Thoracic aorta (tissue), 2 donors: ENCODE measurements at places on chromosomes 12 and 14. TPM values are rescaled to one million over a fixed set of nuclear protein-coding genes. Genes with fewer than 3 reads are reported as not detected.
A peak's percentile ranks its signal among the peaks of the same experiment; 100 is the strongest.

DNA sequence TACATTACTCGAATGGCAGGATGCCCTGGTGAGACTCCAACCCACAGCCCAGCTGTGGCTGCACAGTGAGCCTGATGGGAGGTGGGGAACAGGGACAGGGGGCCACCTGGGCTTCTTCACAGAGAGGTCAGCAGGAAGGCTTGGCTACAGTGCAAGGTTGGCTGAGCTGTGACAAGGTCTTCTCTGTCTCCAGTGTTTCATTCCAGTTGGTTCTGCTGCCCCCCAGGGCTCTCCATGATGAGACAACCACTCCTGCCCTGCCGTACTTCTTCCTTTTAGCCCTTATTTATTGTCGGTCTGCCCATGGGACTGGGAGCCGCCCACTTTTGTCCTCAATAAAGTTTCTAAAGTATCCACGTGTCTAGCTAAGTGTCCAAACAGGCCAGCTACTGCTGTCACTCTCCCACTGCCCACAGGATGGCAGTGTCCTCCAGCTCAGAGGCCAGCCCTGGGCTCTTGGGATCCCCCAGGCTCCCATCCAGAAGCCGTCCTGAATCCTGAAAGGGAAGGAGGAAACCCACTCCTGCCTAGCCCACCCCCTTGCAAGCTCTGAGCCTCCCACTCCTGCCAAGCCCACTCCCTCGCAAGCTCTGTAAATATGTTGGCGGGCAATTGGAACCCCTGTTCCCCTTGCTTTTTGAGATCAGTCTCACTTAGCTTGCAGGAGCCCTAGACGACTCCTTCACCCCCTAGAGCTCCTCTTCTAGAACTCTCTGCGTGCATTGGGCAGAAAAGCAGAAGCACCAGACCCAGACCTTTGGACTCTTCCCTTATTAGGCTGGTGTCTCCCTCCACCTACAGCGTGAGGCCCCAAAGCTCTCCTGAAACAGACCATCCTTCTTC, 5.4 kb downstream of the C1QL4 start:
- peaks cover under 1% of the 10 kb centered on the region for H3K4me1 ChIP-seq
- H3K4me3 ChIP-seq = no peak overlapping the region
- H3K27me3 ChIP-seq = peaks cover 6% of the 10 kb centered on the region
- no peak for DNase-seq
- no peak overlapping the region for H3K27ac ChIP-seq

DNA sequence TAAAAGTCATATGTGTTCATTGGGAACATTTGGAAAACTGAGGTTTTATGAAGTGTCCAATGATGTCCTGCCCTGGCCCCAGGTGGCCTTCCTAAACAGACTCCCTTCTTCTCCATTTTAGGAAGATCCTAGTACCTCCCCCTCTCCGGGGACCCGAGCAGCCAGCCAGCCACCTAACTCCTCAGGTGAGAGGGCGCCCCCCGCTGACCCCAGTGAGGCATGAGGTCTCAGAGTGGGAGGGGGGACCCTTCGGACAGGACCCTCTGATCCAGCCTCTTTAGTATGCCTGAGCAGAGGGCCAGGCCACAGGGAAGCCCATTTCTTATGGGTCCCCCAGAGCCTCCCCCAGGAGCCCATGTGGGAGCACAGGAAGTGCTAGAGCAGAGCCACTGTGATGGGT, 23.7 kb downstream of the DEGS2 start:
- H3K36me3 ChIP-seq = peaks cover 11% of the 10 kb centered on the region
- no peak overlapping the region for H3K4me3 ChIP-seq
- DNase-seq = no peak
- no peak overlapping the region for H3K27ac ChIP-seq
- no peaks in the 10 kb centered on the region for H3K4me1 ChIP-seq

- H3K27me3 ChIP-seq = no peaks in the 10 kb centered on the region
- H3K36me3 ChIP-seq = no peaks in the 10 kb centered on the region
- H3K4me3 ChIP-seq = peak overlapping the region; percentile 81
- no peak for DNase-seq
- no peak overlapping the region for H3K27ac ChIP-seq
These were observed 1.4 kb downstream of the TMTC2 start for GRCh38 chr12:82688035-82688501.

DNA sequence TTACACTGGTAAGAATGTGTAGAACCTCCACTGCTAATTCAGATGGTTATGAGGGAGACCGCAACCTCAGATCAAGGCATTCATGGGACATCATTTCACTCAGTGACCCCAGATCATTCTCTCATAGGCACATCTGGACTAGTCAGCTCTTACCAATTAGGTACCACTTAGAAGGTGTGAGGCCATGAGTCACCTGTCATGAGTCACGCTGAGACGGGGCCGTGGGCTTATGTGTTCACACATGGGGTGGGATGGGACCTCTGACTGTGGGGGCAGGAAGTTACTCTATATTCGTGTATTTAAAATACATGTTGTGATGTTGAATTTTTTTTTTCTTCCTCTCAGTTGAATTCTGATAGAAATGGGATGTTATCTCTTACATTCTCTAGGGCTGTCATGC, 55.9 kb downstream of the CCDC92 start:
- DNase-seq = no peak
- H3K27me3 ChIP-seq = no peaks in the 10 kb centered on the region
- no peak overlapping the region for H3K4me3 ChIP-seq
- H3K27ac ChIP-seq = no peak overlapping the region
- no peaks in the 10 kb centered on the region for H3K4me1 ChIP-seq
- no peaks in the 10 kb centered on the region for H3K36me3 ChIP-seq

INSM2 gene
- not detected for total RNA-seq

GLTP gene
- total RNA-seq = 48.9 TPM

GRCh38 chr12:102763471-102763870, 153.6 kb downstream of the PAH start:
- no peak overlapping the region for H3K4me3 ChIP-seq
- no peak overlapping the region for H3K27ac ChIP-seq
- no peaks in the 10 kb centered on the region for H3K27me3 ChIP-seq
- no peaks in the 10 kb centered on the region for H3K4me1 ChIP-seq
- H3K36me3 ChIP-seq = no peaks in the 10 kb centered on the region
